ENCODE measurements at places on chromosomes 2 and 18.

DNA sequence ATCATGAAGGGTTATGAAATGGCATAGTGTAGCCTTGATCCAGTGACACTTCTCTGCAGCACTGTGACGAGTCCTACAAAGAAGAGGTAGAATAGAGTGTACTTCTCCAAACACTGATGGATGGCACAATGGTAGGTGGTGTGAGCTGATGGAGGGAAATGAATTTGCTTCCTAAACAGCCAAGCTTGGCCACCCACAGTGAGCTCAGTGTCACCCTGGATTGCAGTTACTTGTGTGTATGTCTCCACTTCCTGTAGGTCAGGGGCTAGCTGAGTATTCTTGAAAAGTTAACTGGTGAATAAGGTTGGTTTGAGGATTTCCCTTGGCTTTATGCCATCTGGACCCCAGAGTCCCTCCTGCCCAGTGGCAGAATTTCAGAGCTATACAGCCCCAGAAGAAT lies 75.9 kb downstream of the VSNL1 start:
- DNase-seq: no peak

- DNase-seq: no peak
Measured at GRCh38 chr2:70360661-70361270, 58.9 kb upstream of the FAM136A start.

GRCh38 chr2:158034198-158034866 lies 67.3 kb upstream of the UPP2 start:
- DNase-seq: no peak

DNA sequence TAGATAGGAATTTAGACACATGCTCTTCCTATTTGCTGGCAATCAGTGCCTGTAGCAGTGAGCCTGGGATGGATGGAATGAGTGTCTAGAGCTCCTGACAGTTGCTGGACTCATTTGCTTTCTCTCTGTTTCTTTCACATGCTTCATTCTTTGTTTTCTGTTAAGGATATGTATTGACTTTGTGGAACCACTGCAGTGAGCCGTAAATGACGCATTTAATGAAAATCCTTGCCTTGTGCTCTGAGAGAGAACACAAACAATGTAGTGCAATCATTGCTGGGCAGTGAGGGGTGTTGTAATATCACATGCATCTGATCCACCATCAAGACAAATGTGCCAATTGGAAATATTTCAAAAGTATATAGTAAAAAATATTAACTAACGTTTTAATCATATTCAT lies 25.2 kb upstream of the CDH20 start:
- no peak for DNase-seq

- peak; percentile 39 for DNase-seq
Measured at GRCh38 chr2:16756831-16757644, 91.4 kb upstream of the CYRIA start.
